ENCODE measurements at places on chromosomes 1 and 21.

DNA sequence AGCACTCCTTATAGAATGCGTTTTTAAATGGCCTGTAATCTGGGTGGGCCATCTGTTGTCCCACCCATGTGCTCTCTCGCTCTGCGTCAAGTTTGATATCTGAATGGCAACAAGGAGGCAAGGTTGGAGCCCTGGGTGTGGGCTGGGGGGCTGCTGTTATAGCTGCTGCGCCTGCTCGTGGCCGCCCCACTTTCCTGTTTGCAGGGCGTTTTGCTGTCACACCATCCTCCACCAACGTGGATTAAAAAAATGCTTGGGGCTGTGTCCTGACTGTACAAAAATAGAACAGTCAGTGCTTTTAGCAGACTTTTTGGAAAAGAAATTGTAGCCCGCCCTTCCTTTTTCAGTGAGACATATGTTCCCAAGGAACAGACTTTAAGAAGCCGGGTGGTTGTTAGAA is 25.4 kb downstream of the UMODL1 start:
- DNase-seq, result no peak

DNA sequence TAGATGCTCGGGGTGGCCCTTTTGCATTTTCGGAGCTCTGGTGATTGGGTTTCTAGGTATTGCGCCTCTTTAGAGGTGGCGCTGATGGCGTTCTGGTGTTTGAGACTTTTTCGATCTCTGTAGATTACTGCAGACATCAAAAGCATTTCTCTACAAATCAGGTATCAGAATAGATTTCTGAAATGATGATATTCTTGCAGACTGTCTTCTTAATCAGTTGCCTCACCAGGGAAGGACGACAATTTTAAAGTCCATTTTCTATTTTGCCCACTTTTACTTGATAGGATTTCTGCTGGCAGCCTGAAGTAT is 65.2 kb upstream of the VAMP3 start:
- no peak for DNase-seq

DNA sequence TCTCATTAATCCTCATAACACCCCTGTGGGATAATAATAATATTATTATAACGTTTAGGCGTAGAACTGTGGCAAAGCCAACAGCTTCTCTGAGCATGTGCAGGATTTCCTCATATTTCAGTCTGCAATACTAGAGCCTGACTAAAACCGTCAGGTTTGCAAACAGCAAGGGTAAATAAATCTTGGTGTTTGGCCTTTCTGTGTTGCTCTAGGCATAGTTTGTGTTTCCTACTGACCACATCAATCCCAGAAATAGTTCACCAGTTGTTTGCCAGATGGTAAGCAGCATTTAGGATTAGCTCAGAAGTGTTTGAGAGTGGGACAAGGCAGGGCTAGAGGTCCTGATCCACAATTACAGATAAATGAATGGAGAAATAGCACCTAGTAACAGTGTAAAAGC is 2.8 kb upstream of the KCNA3 start:
- no peak for DNase-seq

GRCh38 chr1:71377886-71378285 is 297.1 kb upstream of the ZRANB2 start:
- DNase-seq, result no peak

- DNase-seq, result no peak
These were observed 88.2 kb downstream of the DMRTA2 start for GRCh38 chr1:50335036-50335435.

DNA sequence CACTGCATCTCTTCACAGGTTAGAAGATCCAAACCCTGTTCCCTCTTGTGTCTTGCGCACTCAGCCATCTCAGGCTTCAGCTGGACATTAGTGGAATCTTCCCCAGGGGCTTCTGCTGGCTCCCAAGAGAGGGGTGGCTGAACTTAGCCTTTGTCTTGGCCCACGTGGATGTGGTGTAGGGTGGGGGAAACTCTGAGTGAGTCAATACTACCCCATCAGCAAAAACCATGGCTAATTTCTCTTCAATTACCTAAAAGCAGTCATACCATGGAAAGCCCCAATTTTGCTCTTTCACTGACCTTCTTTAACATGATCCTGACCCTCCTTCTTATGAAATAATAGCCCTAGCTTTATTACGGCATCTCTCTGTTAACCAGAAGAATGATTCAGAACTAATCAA is 72.5 kb upstream of the RAB3GAP2 start:
- no peak for DNase-seq

Data from CD4-positive, alpha-beta T cell treated with Interleukin-21 for 1 hour (primary cell).